ENCODE measurements at places on chromosomes 7 and 10.

- DNase-seq, result no peak
Observed at GRCh38 chr7:24836084-24836483, 78.8 kb upstream of the GSDME start.

- DNase-seq, result no peak
Observed at GRCh38 chr10:81068460-81068859, 530.8 kb downstream of the SH2D4B start.

DNA sequence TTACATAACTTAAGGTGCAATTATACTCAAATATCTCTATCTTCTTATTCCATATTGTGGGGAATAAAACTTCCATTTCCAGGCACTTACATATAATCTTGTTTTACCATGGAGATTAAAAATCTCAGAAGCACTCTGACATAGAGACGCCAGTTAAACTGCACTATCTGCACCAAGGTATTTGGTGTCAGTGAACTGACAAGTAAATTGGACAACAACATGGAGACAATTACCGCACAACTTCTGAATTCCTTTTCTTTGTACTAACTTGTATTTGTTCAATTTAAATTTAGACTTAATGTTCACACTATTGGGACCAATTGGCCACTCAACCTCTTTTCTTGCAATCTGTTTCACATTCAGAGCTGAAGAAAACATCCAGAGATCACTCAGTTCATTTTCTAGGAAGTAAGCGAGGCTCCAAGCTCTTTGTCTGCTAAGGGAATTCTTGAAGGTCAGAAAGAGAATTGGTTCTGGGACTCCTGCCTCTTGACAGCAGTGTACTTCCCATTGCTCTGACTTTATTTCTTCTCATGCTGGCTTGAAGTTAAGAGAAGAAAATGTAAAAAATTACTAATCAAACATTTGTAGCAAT, 184.7 kb downstream of the CHCHD3 start:
- no peak for DNase-seq

DNA sequence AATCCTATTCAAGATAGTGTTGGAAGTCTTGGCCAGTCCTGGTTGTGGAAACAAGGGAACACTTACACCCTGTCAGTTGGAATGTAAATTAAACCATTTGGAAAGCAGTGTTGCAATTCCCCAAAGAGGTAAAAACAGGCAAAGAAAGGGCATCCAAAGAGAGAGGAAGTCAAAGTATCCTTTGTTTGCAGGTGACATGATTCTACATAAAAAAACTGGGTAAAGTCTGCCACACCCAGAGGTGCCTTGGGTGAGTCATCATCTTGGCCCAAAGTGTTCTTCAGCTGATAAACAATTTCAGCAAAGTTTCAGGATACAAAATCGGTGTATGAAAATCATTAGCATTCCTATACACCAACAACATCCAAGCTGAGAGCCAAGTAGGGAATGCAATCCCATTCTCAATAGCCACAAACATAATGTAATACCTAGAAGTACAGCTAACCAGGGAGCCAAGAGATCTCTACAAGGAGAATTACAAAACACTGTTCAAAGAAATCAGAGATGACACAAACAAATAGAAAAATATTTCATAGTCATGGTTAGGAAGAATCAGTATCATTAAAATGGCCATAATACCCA, 278.7 kb downstream of the SDK1 start:
- no peak for DNase-seq

- no peak for DNase-seq
Observed at GRCh38 chr10:50044941-50045664, 22.7 kb upstream of the WASHC2A start.

GRCh38 chr7:33054261-33054964, 8.2 kb downstream of the NT5C3A start:
- no peak for DNase-seq

DNA sequence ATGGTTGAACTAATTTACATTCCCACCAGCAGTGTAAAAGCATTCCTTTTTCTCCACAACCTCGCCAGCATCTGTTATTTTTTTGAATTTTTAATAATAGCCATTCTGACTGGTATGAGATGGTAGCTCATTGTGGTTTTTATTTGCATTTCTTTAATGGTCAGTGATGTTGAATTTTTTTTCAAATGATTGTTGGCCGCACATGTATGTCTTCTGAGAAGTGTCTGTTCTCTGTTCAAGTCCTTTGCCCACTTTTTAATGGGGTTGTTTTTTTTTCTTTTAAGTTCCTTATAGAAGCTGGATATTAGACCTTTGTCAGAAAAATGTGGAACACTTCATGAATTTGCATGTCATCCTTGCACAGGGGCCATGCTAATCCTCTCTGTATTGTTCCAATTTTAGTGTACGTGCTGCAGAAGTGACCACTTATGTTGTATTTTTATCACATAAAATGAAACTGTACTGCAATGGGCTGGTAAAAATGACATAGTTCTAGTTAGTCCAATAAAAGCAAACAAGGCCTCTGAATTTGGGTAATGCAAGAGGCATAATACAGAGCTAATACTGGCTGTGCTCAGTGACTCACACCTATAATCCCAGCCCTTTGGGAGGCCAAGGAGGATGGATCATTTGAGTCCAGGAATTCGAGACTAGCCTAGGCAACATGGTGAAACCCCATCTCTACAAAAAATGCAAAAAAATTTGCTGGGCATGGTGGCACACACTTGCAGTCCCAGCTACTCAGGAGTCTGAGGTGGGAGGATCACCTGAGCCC, 70.3 kb downstream of the ABI1 start:
- no peak for DNase-seq

DNA sequence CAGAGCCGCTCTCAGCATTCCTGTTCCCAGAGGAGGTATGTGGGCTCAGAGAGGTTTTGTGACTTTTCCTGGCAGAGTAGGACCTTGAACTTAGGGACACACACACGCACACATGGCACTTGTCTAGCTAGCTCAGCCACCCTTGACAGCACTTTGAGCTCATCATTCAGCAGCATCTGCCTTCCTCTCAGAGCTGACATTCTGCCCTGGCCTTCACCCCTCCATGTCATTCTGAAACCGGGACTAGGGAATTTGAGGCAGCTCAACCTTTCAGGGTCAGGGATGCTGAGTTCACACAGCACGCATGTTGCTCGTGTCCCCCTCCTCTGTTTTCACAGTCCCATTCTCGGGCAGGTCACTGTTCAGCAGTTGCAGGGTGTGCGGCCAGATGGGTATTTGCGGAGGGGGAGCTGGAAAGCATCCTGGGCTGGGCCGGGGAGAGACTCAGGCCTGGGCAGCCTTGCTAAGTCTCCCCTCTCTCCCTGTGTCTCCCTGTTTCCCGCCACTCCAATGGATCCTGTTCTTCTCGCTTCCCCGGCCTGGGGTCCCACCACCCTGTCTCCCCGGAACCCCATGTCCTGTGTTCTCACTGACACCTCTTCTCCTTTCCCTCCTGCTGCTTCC, 78.0 kb downstream of the COL13A1 start:
- DNase-seq, result no peak

GRCh38 chr7:1078985-1079384, 8.9 kb upstream of the GPER1 start:
- DNase-seq, result no peak

GRCh38 chr7:69654849-69655707, 56.8 kb downstream of the AUTS2 start:
- DNase-seq, result no peak
